Jurkat, Clone E6-1 (cell line): ENCODE measurements at places on chromosomes 11 and 22.

DNA sequence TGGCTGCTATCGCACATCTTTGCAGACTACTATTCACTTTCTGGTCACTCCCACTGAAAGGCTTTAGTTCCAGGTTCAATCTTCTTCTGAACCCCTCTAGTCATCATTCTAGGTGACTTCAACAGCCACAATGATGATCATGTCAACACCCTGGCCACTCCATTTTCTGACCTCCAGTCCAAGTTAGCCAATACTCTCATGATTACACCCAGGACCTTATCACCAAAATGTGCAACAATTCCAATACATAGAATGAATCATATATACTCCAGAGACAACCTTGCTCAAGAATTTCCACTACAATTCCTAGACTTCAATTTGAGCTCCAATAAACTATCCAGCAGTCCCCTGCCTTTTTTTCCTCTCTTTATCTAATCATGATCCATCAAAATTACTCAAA is 70.7 kb downstream of the PAK1 start:
- no peak for DNase-seq

DNA sequence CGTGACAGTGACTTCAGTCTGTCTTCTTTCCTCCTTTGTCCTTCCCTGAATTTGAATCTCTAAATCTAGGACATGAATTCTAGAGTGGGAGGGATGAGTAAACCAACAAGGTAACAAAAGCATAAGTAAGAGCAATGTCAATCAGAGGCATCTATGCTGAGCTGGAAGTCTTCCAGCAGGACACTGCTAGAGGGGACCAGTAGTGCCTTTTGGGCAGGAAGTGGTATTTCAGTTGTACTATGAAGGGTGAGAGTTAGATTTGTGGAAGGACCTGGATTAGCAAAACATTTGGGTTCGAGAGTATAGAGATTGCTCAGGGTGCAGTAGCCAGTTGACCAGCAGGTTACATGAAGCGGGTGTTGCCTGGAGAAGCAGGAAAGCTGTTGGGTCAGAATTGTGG is 40.3 kb downstream of the MEI1 start:
- peak; percentile 39 for DNase-seq

DNA sequence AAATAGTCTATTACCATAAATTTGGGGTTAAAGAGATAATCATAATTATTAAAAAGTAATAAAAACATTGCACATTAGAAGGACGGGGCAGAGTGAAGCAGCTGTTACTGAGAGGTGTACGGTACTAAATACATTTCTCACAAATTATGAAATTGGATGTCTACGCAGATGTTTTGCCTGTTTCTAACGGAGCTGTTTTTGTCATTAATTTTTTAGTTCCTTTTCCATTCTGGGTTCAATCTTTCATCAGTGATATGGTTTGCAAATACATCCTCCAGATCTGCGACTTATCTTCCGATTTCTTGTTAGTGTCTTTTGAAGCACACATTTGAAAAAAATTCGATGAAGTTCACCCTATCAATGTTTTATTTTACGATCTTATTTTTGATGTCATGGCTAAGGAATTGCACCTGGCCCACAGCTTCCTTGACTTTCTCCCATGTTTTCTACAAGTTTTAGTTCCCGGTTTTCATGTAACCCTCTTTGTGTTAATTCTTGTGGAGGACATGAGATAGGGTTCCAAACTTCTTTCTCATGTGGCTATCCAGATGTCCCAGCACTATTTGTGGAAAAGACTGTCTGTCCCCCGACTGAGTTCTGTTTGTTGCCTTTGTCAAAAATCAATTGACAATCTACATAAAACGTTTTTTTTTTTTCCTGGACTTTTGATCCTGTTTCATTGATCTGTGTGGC is 21.3 kb upstream of the KRTAP5-6 start:
- no peak for DNase-seq

DNA sequence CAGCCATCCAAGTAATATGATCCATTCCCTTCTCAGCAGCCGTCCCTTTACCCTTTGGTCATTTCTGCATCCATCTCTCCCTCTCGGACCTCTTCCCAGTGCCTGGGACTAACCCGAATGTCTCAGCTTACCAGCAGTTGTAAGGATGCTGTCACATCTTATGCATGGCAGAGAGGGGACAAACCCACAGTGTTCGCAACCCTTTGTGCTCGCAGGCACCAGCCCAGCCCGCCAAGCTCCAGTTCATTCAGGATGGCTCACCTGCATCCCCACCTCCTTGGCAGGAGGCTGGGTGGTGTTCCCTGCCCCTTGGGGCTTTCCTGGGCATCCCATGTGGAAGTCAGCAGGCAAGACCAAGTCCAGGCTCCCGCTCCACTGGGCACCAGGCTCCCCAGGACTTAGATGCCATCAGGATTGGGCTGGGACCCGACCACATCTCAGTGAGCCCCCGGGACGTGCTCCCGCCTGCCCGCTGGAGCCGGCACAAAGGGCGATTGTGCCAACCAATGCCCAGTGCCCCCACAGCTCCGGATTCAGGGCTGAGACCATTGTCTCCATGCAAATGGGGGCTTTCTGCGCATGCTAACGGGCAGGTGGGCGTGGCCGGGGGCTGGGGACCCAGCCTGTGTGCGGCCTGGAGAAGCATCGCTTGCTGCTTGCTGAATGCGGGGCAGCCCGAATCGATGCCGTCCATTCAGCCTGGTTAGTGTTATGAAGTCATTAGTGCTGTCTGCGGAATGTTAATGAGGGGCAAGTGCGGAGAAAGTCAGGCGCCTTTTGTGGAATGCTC is 108.6 kb downstream of the KCNQ1OT1 start:
- no peak for DNase-seq

GRCh38 chr11:121435132-121435531 is 17.0 kb upstream of the SORL1 start:
- no peak for DNase-seq

DNA sequence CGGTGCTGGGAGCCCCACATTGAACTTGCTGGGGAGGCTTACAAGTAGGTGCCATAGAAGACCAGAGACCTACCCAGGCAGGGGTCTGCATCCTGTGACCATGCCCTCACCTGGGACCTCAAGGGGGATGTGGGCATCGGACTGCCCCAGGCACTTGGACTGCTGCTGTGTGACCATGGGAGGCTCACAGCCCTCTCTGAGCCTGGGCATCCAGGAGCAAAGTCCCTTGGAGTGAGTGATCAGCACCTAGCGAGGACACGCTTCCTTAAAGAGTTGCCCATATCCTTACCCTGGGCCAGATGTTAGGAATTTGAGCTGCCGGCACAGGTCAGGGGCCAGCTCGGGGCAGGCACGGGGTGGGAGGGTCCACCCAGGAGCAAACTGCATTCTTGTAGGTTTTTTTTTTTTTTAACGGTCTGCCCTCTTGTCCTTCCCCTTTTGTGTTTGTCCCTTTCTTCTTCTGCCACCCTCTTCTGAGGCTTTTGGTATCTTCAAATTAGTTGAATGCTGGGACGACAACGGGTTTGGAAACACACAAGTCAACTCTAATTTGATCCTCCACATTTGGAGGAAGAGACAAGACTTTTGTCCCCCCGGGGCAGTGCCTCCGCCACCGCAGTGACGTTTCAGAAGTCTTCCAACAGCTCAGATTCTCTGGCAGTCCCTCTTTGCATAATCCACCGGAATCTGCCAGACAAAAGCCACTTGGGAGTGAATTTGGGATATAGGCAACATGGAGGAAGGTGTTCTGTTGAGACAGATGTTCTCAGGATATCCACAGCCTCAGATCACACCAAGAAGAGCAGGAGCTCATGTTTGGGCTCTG is 46.1 kb upstream of the LINC01488 start:
- no peak for DNase-seq

GRCh38 chr11:6608726-6609501 is 3.1 kb downstream of the TAF10 start:
- DNase-seq, result no peak

GRCh38 chr11:65502555-65503367 is 3.9 kb downstream of the MALAT1 start:
- DNase-seq, result no peak

GRCh38 chr11:8019314-8020243 is 32.4 kb downstream of the EIF3F start:
- no peak for DNase-seq

DNA sequence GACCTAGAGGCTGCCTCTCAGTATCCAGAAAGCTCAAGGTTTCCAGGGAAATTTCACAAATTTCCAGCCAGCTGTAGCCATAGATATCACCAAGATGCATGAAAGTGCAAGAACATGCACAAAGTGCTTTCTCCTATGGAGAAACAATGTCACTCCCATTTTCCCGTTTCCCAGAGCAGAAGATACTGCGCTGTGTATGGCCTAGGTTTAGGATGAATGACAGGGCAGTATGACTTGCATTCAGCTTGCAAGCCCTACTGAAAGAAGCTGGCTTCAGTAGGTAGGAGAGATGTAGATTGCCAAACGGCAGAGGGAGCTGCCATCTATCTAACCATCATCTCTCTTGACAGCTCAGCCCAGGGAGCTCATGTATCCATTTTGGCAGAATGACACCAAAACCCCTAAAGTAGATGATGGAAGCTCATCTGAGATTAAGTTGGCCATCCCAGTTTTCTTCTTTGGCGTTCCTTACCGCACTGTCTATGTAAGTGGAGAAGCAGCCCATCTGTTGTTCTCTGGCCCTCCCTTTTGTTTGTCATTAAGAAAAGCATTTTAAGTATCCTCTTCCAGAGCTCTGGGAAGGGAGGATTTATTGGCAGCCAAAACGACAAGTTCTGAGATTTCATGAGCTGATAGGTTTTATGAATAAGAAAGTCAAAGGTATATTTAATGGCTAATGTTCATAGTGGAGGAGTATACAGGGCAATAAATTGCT is 4.6 kb downstream of the TECTA start:
- no peak for DNase-seq

DNA sequence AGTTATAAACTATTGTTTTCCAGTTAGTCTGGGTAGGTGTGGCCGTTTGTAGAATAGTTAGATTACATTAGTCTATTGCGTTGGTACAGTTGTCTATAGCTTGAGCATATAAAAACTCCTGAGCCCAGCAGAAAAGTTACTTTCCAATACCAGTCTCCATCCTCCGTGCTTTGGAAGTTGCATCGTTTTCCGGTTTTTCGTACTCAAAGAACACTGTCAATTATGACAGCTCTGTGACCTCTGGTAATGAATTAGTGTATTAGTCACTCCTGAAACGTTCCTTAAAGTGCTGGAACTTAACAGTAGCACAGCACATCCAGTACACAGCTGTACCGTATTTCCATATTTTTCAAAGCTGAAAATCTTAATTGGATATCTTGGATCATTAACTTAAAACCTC is 808 bp upstream of the MSANTD2 start:
- DNase-seq, result no peak

- DNase-seq, result no peak
Observed at GRCh38 chr11:69401715-69402114, 79.7 kb upstream of the LINC01488 start.

DNA sequence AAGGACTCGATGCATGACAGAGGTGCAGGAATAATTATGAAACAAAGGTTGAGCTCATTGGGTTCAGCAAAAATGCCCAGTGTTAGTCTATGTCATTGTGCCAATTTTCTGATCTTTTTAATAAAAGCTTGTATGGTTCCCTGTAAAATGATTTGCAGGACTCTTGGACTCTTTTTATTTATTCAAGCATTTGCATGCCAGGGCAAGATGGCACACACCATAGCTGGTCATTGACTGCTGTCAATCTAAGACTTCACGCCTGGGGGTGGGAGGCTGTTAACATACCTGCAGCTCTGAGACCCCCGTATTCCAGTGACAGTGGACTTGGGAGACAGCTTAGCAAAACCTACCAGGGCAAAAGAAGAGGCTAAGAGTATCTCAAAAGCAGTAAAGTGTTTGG is 32.0 kb upstream of the ANO1 start:
- no peak for DNase-seq

GRCh38 chr11:9982127-9982795 is 311.8 kb downstream of the SBF2 start:
- DNase-seq, result no peak

DNA sequence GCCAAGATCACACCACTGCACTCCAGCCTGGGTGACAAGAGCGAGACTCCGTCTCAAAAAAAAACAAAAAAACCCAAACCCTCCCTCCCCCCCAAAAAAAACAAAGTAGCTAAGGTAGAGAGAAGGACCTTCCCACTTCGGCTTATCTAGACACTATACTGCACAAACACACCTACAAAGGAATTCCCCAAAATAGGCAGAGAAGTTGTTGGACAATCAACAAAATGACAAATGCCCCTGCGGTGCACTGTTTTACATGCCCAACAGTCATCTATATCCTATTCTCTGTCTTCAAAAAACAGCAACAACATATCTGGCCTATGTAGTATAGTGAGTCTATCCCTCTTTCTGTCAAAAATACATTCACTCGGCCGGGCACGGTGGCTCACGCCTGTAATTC is 6.6 kb upstream of the DPF2 start:
- no peak for DNase-seq

- DNase-seq, result no peak
Observed at GRCh38 chr22:30204015-30204741, 42.4 kb downstream of the LIF start.

DNA sequence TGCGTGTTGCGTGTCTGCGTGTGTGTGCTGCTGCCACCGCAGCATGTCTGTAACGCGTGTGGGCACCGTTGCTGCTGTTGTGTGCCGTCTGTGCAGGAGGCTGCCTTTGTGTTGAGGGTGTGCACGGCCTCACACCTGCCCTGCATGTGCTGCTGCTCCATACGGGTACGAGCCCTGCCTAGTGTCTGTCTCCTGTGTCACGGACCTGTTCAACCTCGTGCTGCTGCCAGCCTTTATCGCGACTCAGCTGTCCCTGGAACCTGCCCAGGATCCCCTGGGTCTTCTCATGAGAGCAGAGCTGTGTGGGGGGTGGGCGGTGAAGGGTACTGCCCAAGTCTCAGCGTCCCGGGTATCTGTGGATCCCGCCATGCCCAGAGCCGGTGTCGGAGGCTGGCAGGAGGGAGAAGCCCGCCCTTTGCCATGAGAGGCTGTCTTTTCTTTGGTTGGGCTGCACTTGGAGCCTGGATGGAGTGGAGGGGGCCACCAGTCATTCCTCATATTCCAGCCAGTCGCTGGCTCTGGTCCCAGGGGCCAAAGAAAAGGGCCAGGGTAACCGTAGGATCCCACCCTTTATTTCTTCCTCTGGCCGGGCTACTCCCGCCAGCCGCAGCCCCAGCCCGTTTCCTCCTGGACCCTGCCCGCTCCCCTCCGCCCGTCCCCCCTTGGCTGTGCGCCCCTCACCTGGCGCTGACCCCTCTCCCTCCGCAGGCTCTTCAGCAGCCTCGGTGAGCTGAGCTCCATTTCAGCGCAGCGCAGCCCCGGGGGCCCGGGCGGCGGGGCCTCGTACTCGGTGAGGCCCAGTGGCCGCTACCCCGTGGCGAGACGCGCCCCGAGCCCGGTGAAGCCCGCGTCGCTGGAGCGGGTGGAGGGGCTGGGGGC is 7.8 kb upstream of the ACR start:
- DNase-seq, result no peak

- no peak for DNase-seq
Observed at GRCh38 chr11:71222318-71223080, 29.9 kb downstream of the SHANK2 start.
